ENCODE measurements at places on chromosomes 16 and 17.

DNA sequence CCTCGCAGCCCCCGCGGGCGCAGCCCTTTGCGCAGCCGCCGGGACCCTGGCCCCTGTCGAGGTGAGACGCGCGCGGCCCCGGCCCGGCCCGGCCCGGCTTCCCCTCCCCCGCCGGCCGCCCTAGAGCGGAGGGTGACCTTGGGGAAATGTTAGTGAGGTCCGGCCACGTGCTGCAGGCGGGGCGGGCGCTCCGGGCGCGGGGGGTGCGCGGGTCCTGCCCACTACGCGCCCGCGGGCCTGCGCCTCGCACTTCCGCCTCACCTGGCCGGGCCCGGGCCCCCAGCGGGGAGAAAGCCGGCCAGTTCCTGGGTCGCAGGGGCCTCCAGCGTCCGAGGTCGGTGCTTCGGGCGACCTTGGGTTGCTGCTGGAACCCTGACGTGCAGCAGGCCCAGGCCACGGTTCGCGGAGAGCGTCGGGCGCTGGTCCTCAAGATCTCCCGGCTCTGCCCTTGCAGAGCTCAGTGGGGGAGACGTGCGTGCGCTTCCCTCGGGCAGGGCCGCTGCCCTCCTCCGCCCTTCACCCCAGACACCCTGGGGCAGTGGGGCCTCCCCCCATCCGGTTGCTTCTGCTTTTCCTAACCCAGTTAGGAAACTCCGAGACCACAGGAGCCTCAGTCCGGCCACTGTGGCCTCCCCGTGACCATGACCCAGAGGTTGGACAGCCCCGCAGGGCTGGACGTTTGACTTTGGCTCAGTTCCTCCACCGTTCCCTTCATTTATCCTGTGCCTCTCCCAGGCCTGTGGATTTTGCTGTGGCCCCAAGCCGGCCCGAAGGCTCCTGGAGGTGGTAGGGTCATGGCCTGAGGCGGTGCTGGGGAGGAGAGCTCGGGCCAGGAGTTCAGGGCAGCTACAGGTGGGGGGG lies 791 bp downstream of the MCRIP2 start:
- DNase-seq: no peak

GRCh38 chr16:4888428-4889135 lies 41.3 kb downstream of the UBN1 start:
- DNase-seq: no peak

GRCh38 chr16:1812732-1813163 lies 13.9 kb downstream of the HAGH start:
- DNase-seq: no peak

- no peak for DNase-seq
These were observed 5.2 kb downstream of the SLC12A4 start for GRCh38 chr16:67963292-67963661.

DNA sequence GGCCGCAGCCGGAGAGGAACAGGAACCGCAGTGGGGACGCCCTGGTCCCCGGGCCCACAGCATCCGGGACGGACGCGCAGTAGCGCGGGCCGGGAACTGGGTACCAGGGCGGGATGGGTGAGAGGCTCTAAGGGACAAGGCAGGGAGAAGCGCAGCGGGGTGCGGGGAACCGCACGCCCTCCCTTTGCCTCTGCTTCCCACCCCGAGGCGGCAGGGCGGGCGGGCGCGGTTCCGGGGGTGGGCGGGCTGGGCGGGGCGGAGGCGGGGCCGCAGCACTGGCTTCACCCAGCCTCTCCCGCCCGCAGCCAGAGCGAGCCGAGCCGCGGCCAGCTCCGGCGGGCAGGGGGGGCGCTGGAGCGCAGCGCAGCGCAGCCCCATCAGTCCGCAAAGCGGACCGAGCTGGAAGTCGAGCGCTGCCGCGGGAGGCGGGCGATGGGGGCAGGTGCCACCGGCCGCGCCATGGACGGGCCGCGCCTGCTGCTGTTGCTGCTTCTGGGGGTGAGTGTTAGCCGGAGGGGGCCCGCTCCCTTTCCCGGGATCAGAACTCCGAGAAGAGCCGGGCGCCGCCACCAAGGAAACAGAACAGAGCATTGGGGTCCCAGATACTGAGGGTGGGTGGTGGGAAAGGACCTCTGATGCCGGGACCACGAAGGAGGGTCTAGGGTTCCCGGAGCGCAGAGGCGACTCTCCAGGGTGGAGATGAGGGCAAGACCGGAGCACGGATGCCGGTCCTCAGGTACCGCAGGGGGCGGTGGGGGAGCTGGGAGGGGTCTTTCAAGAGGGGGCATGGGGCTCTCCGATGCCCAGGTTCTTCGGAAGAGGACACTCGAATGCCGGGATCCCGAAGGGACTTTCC lies at the start of gene NGFR:
NGFR (plus strand) TSS at position 308 of the 856 bp plus-strand sequence; CDS start at position 433, 125 bp downstream.
- no peak for DNase-seq

DNA sequence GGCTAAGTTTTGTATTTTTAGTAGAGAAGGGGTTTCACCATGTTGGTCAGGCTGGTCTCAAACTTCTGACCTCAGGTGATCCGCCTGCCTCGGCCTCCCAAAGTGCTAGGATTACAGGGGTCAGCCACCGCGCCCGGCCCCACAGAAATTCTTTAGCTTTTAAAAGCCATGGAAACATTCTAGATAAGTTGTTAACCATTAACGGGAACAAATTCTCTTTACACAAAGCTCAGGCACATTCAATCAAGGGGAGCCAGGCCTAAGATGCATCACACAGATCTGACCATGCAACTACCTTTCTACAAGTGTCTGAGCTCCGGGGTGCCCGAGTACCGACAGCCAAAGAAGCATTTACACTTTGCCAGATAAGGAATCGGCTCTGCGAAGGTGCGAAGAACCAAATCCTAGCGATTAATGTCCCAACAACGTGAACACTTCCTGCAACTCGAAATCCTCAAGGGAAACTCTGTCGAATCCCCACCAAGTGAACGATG lies 1.0 kb downstream of the EMC8 start:
- no peak for DNase-seq

DNA sequence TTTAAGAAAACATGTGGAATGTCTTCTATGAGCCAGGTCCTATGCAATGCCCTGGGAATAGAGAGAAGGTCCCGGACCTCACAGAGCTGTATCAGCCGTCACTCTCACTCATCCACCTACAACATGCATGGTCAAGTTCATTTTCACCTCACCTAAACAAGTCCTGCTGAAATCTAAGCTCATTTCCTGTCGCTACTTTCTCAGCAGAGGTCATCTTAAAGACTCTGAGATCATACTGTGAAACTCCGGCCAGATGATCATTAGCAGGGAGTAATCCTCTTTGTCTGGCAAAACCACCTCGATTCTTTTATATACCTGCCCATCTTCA lies 66.2 kb upstream of the LYRM9 start:
- DNase-seq: no peak

- no peak for DNase-seq
These were observed 33.2 kb downstream of the WNT9B start for GRCh38 chr17:46884552-46884951.

DNA sequence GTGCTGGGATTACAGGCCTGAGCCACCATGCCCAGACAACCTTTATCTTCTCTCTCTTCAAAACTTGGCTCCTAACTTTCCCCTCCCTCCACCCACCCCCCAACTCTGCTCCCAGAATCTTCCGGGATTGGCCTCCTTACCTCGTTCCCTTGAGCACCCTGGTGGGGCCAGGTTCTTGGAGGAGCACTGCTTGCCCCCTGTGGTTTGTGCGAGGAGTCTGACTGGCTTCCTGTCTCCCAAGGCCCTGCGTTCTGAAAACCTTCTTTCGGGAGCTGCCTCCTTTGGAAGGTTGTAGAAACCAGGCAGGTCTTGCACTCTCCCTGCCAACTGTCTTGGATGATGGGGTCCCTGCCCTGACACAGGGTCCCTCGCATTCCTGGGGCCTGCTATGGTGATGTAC lies 19.8 kb downstream of the PLXDC1 start:
- no peak for DNase-seq

DNA sequence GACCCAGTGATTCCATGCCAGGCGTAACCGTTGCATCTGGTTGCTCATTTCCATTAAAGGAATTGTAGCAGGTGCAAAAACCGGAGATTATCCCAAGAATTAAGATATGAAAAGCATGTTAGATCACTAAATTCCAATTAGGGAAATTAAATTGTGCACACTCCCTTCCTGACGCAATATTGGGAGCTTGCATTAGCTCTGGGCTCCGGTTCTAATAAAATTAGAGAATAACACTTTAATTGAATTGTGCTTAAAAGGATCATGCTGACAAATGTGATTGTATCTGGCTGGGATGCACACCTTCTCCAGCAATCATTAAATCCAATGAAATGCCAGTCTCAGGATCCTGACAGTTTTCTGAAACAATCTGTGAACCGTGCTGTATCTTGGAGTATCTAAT lies 38.1 kb downstream of the IRX5 start:
- no peak for DNase-seq

DNA sequence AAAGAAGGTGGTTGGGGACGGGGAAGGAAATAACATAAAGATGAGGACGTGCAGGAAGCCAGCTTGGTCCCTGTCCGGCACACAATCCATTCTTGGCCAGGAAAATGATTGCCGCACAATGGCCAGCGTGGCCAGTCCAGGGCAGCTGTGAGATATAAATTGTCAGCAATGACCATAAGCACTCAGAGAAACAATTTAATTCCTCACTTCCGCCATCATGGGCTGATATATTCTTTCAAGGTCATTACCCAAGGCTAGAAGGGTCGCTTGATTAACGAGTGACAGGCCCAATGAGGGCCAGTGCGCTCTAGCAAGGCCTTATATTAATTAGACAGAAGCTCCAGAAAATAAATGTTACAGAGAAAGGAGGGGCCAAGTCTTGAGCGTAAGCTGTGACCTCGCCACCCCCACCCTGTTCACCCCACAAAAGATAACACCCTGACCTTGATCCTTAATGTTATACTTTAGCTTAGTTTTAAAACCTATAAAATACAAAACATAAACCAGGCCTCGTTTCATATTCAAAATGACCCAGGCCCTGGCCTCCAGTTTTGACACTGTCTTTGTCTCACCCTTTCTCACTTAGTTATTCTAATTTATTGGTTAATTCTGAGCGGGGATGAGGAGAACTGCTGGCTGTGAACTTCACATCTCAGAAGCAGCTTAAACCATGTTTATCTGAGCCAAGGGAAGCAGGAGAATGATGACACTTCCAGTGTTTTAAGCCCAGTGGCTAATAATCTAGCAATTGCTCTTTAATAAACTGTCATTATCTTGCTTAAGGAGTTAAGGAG lies 478.3 kb upstream of the ZFHX3 start:
- DNase-seq: no peak

DNA sequence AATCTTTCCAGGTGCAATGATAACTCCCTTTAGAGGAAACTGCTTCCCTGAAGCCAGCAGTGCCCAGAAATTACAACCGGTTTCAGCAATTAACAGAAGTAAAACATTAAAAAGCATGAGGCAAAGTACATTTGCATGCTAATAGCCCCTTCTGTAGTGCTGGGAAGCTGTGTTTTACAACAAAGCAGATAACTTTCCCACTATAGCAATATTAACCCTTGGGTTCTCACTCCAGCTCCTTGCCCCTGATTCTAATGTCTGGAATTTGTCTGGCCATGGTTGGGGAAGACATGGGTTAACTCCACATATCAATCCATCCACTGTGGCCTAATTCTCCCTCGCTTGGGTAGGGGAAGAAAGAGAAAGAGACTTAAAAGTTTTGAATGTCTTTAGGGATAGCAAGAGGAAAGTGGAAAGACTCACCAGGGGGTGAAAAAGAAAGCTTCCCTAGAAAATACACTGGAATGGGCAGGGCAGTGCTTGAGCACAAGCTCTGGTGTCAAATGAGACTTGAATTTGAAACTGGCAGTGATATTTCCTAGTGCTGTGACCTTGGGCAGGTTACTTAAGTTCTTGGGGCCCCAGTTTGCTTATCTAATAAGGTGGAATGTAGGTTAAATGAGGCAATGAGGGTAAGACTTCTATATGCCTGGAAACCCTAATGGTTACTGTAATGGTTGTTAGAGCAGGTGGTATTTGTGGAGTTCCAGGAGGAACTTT lies 102.0 kb downstream of the SOX9 start:
- DNase-seq: no peak

- DNase-seq: no peak
These were observed 587 bp downstream of the HS3ST4 start for GRCh38 chr16:25692351-25692741.

DNA sequence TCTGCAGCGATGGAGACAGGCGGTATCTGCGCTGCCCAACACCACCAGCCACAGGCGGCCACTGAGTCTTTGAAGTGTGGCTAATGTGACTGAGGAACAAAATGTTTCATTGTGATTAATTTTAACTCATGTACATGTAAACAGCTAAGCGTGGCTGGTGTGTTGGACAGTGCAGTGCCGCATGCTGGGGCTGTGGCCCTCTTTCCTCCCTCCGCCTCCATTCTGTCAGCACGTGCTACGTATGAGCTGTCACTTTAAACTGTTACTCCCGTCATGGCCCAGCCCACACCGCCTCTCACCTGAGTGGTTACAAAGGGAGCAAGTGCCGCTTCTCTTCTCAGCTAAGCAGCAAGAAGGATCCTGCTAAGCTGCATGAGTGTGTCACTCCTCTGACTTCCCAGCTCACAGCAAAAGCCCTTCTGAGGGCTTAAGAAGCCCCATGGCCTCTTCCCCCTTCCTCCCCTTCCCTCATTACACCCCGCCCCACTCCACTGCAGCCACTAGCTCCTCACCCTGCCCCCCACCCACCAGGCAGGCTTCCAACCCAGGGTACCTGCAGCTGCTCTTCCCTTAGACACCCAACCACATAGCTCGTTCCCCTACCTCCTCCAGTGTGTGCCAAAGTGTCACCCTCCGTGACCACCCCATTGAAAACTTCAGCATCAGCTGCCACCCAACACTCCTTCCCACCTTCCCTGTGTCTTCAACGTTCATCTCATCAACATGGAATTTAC lies 15.0 kb downstream of the HASPIN start:
- DNase-seq: peak; percentile 41

DNA sequence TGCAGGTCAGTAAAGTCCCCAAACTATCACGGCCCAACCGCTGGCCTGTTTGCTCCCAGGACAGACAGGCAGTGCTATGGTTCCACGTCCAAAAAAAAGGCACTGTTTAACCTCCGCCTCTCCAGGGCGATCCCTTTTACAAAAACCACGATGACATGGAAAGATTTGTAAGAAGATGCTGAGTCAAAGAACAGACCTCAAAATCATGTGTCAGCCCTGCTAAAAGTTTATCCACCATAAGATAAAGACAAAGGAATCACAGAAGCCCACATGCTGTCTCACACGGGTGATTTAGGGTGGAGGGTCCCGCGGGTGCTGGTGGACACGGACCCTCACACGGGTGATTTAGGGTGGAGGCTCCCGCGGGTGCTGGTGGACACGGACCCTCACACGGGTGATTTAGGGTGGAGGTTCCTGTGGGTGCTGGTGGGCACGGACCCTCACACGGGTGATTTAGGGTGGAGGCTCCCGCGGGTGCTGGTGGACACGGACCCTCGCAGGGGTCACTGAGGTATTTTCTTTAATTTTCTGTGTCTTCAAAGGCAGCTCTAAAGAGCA lies 117.2 kb upstream of the METRNL start:
- DNase-seq: no peak

DNA sequence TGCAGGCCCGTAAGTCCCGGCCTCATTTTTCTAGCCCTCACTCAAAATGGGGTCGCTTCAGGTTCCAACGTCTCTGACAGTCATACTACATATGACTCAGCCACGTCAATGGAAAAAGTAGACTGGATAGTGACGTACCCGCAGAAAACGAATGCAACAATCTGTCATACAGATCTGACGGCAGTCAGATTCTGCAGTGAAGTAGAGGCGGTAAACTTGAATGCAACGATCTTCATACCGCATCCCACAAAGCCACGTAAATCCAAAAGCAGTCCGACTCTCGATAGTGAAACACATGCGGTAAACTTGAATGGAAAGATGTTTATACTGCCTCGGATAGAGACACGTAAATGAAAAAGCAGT lies 38.4 kb upstream of the ARL4D start:
- peak; percentile 14 for DNase-seq

GRCh38 chr16:82820855-82821254 lies 194.1 kb downstream of the CDH13 start:
- DNase-seq: no peak
